ENCODE measurements at places on chromosomes 6 and 20. TPM values are rescaled to one million over a fixed set of nuclear protein-coding genes. Genes with fewer than 3 reads are reported as not detected.
A peak's percentile ranks its signal among the peaks of the same experiment; 100 is the strongest.

DNA sequence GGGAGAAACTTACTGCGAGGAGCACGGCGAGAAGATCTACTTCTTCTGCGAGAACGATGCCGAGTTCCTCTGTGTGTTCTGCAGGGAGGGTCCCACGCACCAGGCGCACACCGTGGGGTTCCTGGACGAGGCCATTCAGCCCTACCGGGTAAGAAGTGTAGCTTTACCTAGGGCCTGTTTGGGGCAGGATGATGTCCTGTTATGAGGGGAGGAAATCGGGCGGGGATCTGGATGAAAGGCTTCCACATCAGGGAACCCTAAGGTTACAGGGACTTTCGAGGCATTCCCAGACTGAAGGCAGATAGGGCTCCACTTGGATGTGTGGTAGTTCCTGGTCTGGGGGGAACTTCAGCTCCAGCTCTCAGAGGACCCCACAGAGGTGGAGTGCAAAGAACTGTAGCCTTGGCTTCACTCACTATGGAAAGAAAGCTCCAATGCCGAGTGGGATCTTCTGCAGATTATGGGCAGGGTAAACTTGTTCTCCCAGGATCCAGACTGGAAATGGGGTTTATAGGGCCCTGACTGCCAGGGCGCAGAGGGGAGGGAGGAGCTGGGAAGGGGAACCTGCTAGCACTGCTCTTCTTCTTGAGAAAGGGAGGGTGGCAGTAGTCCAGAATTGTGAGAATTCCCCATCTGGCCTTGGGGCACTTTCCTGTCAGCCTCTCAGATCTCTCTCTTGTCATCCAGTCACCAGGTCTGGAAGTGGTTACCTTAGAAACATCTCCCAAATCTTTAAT, 740 bp downstream of the TRIM15 start:
- DNase-seq, result no peak

DNA sequence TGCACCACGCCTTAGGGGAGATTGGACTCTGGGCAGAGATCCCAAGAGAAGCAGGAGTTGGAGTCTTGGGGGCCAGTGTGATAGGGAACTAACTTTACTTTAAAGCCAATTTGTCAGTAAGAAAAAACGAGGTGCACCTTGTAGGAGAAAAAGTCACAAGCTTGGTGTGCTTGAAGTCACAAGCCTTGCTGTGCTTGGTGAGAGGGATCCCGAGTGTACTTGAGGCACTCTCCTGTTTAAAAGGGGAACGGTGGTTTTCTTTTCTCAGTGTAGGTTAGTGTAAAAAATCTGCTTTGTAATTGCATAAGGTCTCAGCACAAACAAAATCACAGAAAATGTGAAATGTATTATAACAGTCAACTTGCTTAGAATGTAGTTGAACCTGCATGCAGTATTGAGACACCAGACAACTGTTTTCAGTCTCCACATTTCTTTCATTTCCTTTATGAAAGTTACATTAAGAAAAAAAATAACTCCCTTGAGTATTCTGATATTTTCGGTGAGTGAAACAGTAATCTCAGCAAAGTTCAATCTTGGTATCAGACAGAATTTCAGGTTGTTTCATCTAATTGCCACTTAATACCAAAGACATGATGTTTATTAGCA, 111.1 kb upstream of the DUSP22 start:
- DNase-seq, result no peak

DNA sequence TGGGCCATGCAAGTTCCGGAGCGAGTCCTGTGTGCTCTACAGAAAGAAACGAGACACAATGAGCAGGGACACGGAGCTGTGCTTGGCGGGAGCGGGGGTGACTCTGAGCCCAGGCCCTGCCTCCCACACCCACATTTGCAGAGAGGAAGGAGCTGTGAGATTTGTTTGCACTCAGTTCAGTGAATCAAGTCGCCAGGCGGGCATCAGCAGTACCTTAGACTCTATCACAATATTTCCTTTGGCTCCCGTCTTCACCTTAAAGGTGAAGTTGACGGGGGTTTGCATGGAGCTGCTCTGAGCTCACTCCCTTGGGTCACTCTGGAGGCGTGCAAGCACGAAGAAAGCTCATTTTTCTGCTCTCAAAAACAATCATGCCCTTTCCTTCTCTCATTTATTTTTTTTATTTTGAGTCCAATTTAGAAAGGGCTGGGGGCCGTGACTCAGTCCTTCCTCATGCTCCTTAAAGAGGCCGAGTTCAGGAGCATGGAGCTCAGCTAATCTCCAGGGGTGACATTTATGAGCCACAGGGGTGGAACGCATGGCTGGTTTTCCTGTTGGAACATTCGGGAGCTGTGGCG, 188.2 kb downstream of the NFATC2 start:
- no peak for DNase-seq

- DNase-seq, result no peak
Observed at GRCh38 chr6:22149096-22149495, 147.7 kb downstream of the PRL start.

- DNase-seq, result no peak
Observed at GRCh38 chr20:63885264-63886053, 9.5 kb upstream of the DNAJC5 start.

GRCh38 chr6:49730251-49730650, 13.9 kb downstream of the CRISP3 start:
- DNase-seq, result no peak

DNA sequence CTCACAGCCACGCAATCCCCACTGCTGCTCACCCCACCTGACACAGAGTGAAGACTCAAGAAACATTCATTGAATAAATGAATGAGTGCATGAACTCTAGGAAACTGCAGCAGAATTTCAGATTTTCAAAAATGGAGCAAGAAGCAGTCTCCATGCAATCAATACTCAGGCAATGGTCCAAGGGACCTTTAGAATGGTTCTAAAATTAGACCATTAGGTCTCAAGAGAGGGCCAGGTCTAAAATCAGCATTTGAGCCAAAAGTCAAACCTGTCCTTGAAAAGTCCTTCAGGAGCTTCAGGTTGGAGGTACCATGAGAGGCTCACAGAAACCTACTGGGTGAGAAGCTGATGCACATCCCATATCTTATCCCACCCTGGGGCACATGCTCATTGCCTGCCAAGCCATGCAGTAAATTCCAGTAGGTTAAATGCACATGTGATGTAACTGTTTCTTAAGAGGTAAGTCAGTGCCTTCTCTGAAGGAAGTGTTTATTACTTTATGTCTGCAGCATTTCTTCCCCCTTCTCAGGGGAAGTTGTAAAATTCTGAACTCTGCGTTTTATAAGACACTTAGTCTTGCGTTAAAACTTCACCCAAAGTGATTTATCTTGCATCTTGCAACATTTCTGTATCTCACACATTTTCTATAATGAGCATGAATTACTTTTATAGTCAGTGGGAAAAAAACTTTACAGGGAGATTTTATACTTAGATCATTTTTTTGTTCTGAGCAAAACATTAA, 126.6 kb downstream of the ADAT2 start:
- DNase-seq, result no peak

DNA sequence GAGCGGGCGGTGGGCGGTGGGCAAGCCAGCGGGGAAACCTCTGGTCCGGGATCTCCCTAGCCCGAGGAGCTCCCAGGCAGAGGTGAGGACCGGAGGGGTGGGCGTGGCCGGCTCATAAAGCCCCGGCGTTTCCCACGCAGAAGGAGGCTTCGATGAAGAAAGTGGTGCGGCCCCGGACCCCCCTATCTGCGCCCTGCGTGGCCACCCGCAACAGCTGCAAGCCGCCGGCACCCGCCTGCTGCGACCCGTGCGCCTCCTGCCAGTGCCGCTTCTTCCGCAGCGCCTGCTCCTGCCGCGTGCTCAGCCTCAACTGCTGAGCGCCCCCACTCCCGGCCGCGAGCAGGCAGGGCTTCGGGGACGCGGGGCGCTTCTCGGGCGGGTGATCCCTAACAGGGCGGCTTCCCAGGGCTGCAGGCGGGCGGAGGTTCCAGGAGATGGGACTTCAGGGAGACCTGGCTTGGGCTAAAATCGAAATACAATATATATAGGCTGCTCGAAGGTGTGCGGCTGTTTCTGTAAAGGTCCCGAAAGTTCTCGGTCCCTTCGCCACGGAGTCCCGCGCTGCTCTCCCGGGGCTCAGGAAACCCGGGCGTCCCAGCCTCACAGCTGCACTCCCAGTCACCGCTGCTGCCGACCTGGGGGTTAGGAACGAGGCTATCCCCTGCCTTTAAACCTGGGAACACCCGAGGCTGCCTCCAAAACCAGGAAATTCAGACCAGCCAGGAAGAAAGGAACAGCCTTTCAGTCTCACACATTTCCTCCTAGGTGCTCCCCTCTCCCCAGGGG, 27.8 kb downstream of the ASIP start:
- peak; percentile 52 for DNase-seq

DNA sequence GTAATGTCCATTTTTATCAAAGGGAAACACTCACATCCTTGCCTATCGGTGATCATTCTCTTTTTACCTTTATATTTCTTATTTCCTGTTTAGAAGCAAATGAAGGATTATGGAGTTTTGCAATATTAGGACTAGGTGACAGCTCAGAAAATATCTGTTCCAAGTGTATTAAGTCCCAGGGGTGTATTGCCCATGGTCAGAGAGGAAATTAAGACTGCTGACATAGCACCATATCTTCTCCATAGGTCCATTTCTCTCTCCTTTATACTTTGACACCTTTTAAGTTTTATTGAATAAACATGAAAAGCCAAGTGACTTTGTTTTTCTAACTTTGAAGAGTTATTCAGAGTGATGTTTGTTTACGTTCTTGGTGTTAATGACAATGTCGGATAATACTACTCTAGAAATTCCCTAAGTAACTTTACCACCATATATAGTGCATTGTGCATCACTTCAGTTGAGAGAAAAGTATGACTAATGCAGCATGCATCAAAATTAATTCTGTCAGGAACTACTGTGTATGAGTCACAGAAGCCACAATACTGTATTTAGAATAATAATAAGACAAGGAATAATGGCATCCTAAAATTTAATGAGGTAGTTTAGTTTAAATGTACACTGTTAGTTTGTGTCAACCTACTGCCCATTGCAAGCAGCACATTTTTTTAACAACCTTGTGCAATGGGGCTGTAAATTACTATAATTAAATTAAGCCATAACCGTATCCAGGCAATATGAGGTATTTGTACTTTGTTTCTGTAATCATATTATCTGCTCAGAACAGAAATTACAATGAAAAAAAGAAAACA, 474.4 kb upstream of the RNF217 start:
- DNase-seq, result no peak

DNA sequence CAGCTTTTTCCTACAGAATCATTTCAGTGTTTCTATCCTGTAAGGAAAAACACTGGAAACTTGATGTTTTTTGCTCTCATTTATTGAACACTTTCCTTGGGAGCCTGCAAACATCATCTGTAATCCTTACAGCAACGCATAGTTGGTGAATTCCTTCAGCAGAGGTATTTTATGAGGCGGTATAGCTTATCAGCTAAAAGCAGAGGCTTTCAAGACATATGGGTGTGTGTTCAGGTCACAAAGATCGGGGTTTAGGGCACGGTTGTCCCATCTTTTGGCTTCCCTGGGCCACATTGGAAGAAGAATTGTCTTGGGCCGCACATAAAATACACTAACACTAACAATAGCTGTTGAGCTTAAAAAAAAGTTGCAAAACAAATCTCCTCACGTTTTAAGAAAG, 185.0 kb downstream of the AIG1 start:
- no peak for DNase-seq

GRCh38 chr6:19083801-19084200, 696.7 kb downstream of the RNF144B start:
- DNase-seq, result no peak

GRCh38 chr6:37521674-37522073, 22.0 kb upstream of the CCDC167 start:
- no peak for DNase-seq

DNA sequence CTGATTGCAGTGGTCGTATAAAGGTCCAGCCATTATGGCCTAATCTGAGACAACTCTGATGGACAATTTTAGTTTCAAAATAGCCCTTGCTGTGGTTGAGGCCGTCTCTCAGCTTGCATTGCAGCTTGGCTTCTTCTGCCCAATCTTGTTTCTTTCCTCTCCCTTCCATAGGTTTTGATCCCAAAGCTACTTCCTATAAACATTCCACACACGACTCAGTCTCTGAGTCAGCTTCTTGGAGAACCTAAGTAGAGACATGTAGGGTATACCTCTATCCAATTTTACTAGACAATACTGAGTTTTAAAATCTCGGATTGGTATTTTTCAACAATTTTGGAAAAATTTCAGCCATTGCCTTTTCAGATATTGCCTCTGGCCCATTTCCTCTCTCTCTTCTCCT, 13.4 kb downstream of the IYD start:
- DNase-seq, result no peak

DNA sequence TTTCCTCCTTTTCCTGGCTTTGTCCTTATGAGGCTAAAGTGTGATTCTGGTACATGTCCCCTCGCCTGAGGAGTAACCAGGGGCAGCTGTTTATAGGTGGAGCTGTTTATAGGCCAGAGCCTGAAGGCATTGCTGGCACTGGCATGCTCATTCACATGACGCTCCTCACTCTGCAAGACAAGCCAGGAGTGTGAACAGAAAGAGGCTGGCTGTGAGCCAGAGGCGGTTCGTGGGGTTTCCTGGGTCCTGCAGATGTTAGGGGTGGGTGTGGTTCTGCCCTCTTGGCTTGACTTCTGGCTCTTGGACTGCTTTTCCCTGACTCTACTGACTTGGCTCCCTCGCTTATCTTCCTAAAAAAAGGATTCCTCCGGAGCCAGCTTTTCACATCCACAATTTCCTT, 12.8 kb upstream of the MDFI start:
- no peak for DNase-seq

The DNAH8 gene
- not detected for total RNA-seq

The TREM1 gene
- not detected for total RNA-seq

The PERP gene
- 46.6 TPM for total RNA-seq

The SAPCD1 gene
- total RNA-seq, result 0.51 TPM

The BTN1A1 gene
- total RNA-seq, result not detected

The ANKEF1 gene
- total RNA-seq, result 4.2 TPM

All from pancreas (tissue), 10 donors.